ENCODE measurements at places on chromosomes 5 and 9. TPM values are rescaled to one million over a fixed set of nuclear protein-coding genes. Genes with fewer than 3 reads are reported as not detected.

The PCDHB11 gene
- total RNA-seq, result 0.23 TPM

The WDR38 gene
- total RNA-seq, result not detected

GRCh38 chr5:153122403-153122802 lies 368.1 kb upstream of the GRIA1 start:
- no peak overlapping the region for H3K27ac ChIP-seq
- H3K4me3 ChIP-seq, result no peak overlapping the region
- no peaks in the 10 kb centered on the region for H3K36me3 ChIP-seq
- no peak for DNase-seq

DNA sequence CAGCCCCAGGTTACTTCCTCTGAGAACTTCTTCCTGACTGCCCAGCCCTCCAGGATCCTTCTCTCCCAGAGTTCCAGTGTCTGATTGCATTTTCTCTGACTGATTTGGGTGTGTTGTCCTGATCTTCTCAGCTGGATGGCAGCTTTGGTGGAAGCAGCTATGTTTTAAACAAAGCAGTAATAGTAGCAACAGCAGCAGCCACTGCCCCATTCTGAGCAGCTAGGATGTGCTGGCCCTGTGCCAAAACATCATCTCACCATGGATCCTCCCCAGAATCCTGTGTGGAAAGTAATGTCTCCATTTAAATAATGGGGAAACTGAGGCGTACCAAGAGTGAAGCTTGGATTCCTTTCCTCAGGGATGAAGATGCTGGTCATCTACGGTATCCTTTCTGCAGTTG lies 46.4 kb upstream of the PSD2 start:
- no peaks in the 10 kb centered on the region for H3K36me3 ChIP-seq
- peaks cover 26% of the 10 kb centered on the region for H3K4me1 ChIP-seq
- no peaks in the 10 kb centered on the region for H3K27me3 ChIP-seq
- no peak overlapping the region for H3K27ac ChIP-seq
- DNase-seq, result no peak
- H3K4me3 ChIP-seq, result no peak overlapping the region

- no peaks in the 10 kb centered on the region for H3K36me3 ChIP-seq
- no peaks in the 10 kb centered on the region for H3K27me3 ChIP-seq
- no peak overlapping the region for H3K4me3 ChIP-seq
- no peak for DNase-seq
Observed at GRCh38 chr9:89528540-89528939, 30.6 kb upstream of the SEMA4D start.
